NCI-H510A (cell line): ENCODE measurements at places on chromosomes 11 and 22.
A peak's percentile ranks its signal among the peaks of the same experiment; 100 is the strongest.

DNA sequence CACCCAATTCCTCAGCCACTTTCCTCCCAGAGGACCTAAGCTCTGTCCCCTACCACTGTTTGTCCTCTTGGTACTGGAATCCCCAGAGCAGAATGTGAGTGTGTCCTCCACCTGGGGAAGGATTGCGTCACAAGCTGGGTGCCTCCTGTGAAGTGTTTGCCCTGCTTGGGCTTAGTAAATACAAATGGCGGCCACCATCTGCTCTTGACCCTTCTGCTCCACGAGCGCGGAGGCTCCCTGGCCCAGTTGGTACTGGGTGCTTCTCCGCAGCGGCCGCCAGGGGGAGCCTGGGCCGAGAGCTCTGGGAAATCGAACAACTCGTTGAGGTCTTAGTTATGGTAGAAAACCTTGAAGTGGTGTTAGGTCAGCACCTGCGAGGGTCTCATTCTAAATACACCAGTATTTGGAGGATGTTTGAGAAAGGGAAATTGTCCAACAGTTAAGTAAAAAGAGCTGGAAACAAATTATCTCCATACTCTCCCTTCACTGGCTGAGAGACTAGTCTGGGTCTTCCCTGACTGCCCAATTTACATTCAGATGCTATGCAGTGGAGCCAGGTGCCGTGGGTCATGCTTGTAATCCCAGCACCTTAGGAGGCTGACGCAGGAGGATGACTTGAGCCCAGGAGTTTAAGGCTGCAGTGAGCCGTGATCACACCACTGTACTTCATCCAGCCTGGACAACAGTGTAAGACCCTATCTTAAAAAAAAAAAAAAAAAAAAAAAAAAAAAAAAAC lies 74.6 kb upstream of the TEAD1 start:
- DNase-seq: peak; percentile 82

DNA sequence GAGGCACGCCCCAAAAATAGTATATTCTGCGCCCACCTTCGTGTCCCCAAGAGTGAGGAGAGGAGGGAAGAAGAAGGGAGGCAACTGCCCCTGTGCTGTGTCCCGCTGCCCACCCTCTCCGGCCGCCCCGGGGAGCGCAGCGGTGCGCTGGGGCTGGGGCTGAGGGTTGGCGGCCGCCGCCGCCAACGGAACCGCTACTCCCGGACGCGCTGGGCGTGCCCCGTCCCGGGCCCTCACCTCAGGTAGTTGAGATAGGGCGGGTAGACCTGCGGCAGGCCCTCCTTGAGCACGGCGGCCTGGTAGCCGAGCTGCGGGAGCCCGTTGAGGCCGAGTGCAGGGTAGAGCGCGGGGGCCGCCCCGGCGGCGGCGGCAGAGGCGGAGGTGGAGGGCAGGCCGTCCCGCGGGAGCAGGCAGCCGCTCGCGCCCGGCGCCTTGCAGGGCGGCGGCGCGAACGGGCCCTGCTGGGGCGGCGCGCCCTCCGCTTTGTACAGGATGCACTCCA lies 2.4 kb downstream of the PGR start:
- no peak for DNase-seq

DNA sequence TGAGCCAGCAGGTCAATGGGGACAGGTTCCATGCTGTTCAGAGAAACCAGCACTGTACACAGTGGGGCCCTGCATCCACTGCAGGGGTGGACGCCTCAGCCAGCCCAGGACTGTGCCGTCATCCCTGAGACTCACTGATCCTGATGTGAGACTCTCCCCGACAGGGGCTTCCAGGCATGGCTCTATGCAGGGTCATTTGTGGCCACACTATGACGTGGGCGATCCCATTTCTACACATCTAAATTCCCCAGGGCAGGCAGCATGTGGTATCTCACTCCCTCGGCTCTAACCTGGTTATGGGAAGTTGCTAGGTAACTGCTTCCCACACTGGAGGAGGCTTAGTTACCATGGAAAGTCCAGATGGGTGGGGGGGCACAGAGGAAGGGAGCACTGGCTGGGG lies 14.2 kb upstream of the FAM83F start:
- no peak for DNase-seq

DNA sequence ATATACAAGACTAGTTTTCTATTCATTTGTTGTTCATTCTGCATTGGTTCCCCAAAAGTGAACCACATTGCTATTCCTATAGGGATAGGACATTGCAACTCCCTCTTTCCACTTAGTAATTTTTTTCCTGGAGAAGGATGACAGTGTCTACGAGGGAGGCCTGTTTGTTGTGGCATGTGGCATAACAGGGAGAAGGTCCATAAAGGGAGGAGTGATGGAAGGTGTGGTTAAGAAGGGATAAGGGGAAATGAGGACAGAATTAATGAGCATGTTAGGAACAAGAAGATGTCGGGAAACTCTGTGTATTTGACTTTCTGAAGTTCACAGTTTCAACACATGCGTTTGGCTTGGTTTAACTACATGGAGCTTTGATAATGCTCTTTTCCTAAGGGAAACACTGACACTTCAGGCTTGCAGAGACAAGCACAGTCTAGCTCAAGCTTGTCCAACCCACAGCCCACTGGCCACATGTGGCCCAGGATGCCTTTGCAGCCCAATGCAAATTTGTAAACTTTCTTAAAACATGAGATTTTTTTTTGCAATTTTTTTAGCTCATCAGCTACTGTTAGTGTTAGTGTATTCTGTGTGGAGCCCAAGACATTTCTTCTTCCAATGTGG lies 149.7 kb downstream of the TRPC6 start:
- no peak for DNase-seq

DNA sequence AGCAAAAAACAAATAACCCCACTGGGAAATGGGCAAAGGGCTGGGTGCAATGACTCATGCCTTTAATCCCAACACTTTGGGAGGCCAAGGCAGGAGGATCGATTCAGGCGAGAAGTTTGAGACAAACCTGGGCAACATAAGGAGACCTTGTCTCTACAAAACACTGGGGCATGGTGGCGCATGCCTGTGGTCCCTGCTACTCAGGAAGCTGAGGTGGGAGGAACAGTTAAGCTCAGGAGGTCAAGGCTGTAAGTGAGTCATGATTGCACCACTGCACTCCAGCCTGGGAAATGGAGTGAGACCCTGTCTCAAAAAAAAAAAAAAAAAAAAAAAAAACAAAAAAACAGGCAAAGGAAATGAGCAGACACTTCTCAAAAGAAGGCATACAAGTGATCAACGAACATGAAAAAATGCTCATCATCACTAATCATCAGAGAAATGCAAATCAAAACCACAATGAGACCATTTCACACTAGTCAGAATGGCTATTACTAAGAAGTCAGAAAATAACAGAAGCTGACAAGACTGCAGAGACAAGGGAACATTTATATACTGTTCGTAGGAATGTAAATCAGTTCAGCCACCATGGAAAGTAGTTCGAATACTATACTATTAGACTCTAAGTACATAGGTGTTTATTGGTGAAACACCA lies 48.2 kb upstream of the SMCO4 start:
- no peak for DNase-seq
